ENCODE measurements at places on chromosomes 1 and 21.
A peak's percentile ranks its signal among the peaks of the same experiment; 100 is the strongest.

DNA sequence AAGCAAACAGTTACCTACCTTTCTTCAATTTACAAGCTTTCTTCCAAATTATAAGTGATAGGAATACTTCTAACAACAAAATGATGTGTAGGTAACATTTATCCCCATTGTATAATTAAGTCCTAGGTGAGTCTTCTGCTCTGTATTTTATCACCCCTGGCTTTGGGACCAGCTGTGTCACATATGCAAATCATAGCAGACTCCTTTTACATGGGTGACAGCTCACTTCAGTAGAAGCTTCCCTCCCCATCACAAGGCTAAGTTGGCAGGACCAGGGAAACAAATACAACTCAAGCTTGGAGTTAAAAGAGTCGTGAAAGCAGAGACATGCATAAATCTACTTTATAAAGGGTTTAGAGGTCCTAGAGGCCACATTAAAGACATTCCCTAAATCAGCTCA lies 121.1 kb upstream of the RUNX1 start:
- no peak for DNase-seq

DNA sequence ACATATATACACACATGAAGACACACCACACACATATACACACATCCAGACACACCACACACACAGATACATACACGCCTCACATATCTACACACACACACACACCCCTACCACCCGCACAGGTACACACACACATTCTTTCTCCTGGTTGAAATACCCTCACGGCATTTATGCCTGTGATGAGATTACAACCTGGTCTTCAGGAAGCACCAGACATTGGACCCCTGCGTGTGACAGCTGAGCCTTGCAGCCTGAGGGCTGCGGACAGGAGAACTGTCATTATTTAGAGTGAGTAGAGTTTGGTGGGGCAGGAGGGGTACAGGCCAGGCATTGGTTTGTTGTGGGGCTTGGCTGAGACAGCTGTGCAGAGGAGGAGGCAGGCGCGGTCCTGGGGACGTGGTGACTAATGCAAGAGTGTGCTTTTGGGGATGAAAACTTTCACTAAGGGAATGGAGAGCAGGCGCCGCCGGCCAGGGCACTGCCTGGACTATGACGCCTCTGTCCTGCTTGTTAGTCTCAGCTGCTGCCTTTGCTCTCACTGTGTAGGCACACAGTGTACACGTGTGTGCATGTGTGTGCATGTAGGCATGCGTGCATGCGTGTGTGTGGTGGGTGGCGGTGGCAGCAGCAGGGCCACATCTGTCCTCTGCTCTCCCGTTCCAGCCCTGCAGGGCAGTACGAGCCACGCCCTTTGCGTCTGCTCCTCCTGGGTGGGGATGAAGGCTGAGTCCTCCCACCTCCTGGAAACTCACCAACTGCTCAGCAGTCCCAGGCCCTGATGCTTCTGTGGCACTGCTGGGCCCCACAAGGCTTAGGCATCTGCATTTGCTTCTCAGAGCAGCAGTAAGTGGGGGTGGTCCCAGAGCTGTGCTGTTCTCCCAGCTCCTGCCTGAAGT lies 57.6 kb downstream of the SPSB1 start:
- DNase-seq = no peak

DNA sequence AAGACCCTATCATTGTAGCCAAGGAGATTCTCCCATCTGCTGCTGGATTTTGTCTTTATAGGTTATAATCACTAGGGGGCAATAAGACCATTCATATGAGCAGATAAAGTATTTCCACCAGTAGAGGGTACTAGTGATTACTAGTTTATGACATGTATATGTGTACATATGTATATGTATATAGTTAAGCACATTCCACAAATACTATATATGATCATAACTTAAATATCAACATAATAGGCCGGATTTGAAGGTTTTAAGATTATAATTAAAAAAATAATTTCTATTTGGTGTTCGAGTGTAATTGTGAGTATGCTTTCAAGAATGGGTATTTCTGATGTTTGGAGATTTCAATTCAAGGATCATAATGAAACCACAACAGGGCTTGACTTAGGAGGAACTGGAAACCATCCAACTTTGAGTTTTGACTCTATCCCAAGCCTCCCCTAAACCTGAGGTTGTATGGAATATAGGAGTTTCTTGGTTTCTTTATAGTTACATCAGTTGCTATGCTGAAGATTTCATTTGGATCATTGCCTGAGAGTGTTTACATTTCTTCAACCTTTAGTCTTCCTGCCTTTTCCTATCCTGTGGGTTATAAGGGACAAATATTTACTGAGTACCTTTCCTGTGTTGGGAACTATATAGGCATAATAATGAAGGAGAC lies 16.9 kb downstream of the TCEANC2 start:
- DNase-seq = peak; percentile 70

GRCh38 chr1:48530727-48531351 lies 58.8 kb upstream of the SPATA6 start:
- peak; percentile 31 for DNase-seq

GRCh38 chr1:227785094-227785804 lies 30.2 kb upstream of the PRSS38 start:
- DNase-seq = no peak

DNA sequence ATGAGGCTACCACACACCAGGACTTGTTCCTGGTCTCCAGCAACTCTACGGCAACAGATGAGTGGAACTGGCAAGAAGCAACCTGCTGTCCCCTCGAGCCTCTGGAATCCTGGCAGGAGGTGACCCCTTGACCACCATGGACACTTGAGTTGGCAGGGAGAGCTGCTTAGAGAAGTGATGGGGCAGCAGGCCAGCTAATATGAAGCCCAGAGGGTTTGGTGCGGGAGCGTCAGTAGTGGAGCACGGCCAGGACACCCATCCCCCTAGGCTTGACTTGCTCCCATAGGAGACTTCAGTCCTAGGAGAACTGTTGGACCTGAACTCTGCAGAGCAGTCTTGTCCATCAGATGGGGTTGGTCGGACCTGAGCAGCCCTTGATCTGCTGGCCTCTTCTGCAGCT lies 56.5 kb downstream of the CTH start:
- no peak for DNase-seq
